ENCODE measurements at places on chromosomes 5 and 9. TPM values are rescaled to one million over a fixed set of nuclear protein-coding genes. Genes with fewer than 3 reads are reported as not detected.

- no peak for DNase-seq
These were observed 81.6 kb downstream of the PPP2R2B start for GRCh38 chr5:146796911-146797310.

- no peak for DNase-seq
These were observed 15.8 kb downstream of the FOXE1 start for GRCh38 chr9:97868859-97869258.

DNA sequence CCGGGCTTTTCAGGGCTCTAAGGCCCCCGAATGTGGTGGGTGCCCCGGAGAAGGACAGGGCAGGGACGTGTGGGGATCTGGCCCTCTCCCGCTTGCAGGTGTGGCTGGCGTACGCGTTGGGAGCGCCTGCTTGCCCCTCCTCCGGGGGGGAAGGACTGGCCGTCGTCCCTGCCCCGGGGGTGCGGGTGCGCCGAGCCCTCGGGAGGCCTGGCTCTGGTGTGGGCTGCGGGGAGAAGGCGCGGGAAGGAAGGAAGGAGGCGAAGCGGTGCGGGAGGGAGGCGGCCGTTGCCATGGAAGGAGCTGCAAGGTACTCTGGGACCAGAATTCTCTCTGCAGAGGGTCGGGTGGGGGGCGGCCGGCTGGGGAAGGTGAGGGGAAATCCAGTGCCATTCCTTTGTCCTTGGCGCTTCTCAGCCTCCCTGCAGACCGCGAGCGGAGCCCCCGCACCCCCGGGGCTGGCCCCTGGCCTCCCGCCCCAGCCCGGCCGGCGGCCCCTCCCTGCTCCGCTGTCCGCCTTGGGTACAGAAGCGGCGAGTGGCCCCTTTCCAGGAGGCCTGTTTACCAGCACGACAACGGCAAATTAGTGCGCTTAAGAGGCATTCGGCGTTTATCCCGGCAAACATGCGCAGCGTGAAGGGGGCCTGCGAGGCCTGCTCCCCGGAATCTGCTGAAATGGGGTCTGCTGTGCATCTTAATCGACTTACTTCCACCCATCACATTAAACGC, 67.1 kb upstream of the UNC5A start:
- no peak for DNase-seq

- DNase-seq, result no peak
These were observed 28.4 kb downstream of the SYK start for GRCh38 chr9:90830051-90830450.

The PCDHB2 gene
- 3.4 TPM for polyA plus RNA-seq

DNA sequence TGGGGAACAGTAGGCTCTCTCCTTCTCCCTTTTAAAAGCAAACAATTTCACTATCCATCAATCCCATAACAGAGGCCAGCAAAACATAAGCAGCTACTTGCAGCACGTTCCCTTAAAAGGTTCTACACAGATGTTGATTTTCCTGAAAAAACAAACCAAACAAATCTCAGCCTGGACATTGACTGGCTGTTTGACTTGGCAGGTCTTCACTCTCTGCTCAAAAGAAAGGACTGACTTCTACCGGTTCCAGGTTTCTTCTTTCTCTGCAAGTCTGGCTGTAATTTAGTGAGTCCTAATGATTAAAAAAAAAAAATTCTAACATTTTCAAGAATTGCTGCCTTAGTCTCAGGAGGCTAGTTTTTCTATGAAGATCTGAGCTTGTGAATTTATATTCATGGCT, 203.1 kb upstream of the EFNA5 start:
- no peak for DNase-seq
